ENCODE measurements at places on chromosomes 1 and 21. TPM values are rescaled to one million over a fixed set of nuclear protein-coding genes. Genes with fewer than 3 reads are reported as not detected.
A peak's percentile ranks its signal among the peaks of the same experiment; 100 is the strongest.

GRCh38 chr21:27300770-27301169 lies 333.9 kb upstream of the ADAMTS5 start:
- no peaks in the 10 kb centered on the region for H3K36me3 ChIP-seq
- H3K4me1 ChIP-seq: no peaks in the 10 kb centered on the region
- no peak for DNase-seq
- H3K4me3 ChIP-seq: no peak overlapping the region
- H3K27me3 ChIP-seq: no peaks in the 10 kb centered on the region

LCE1A gene
- not detected for total RNA-seq

CELA3B gene
- total RNA-seq: not detected

SH3BGR gene
- 4.0 TPM for total RNA-seq

AGT gene
- total RNA-seq: not detected

DNA sequence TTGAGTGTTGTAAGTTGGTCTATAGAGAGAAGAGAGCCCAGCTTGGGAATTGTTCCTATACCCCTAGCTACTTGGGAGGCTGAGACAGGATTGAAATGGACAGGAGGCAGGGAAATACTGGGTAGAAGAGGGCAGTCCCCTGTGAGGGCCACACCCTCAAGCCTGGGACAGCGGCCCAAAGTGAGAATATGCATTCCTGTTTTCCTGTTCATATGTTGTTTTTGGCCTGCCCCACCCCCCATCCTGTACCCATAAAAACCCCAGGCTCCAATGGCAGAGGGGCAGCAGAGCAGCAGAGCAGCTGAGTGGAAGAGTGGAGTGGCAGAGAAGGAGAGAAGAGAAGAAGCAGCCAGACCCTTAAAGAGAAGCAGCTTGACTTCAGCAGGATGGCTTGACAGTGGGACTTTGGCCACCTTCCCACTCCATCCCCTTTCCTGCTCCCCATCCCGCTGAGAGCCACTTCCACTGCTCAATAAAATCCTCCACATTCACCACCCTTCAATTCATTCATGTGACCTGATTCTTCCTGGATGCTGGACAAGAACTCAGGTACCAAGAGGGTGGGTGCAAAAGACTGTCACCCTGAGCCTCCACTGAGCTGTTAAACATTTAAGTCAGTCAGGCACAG lies 70.6 kb upstream of the PUM1 start:
- H3K4me1 ChIP-seq: no peaks in the 10 kb centered on the region
- H3K36me3 ChIP-seq: no peaks in the 10 kb centered on the region
- H3K4me3 ChIP-seq: no peak overlapping the region
- DNase-seq: no peak

GRCh38 chr1:53604291-53604919 lies 134.6 kb downstream of the GLIS1 start:
- DNase-seq: no peak
- no peak overlapping the region for H3K4me3 ChIP-seq
- no peaks in the 10 kb centered on the region for H3K36me3 ChIP-seq

NEXN gene
- total RNA-seq: 1.4 TPM

S100A8 gene
- not detected for total RNA-seq

DNA sequence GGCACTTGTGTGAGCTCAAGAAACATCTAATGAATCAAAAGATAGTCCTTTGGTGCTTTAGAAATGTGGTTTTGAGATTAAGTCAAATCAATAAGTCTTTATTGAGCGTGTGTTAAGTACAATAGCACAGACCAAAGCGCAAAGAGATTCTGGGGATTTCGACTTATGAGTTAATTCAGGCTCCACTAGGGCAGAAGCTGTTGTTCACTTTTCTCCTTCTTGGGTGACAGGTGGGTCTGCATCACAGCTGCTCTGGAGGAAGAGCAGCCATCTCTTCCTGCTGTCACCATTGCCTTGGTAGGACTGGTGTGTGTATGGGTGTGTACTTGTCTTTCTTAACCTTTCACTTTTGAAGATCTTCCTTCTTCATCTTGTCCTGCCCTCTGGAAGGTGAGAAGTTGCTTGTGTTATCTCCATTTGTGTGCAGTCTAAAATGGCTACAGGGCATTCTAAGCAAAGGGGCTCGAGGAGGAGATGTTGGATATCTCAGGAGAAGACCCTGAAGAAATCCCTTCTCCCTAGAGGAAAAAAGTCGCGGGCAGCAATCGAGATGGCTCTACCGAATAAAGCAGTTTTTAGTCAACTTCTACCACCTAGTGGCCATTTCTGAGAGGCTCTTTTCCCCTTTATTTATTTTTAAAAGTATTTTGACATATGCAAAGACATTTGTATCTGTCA lies 22.9 kb upstream of the DISC1 start:
- no peaks in the 10 kb centered on the region for H3K27me3 ChIP-seq
- no peaks in the 10 kb centered on the region for H3K36me3 ChIP-seq
- peak; percentile 40 for DNase-seq
- peak overlapping the region; percentile 82 for H3K27ac ChIP-seq
- H3K4me3 ChIP-seq: peak overlapping the region; percentile 98

DNA sequence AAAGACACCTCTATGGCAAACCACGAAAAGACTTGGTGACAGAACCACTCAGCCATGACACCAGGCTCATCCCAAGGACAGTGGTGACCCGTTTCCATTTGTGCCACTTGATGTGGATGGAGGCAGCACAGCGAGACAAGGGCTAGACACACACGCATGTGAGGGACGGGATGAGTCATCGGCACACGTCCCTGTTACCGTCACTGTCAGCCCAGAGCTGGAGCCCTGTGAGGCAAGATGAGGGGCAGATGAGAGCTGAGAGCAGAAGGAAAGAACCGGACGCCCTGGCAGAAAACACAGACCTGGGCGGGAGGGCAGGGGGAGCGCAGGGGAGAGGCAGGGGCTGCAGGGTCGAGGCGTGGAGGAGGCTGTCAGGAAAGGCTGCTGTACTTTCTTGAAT lies 57.8 kb downstream of the SIK1 start:
- no peaks in the 10 kb centered on the region for H3K27me3 ChIP-seq
- no peak for DNase-seq
- no peak overlapping the region for H3K4me3 ChIP-seq
- no peaks in the 10 kb centered on the region for H3K4me1 ChIP-seq

AIRE gene
- not detected for total RNA-seq

FCGR1A gene
- total RNA-seq: not detected

DNA sequence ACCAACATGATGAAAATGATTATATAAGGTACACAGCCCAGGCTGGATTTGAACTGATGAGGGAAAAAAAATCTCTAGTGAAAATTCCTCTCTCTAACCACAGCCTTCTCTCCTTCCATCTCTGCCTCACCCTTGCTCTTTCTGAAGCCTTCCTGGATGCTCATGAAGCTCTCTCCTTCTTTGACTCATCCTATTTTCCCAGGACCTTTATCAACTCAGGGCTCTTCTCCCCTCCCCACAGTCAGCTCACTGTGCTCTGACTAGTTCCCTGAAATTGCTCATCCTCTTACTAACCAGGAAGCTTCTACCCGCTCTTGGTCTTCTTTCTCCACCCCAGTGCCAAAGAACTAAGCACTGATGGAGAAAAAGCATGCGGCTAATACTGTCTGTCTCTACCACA lies 46.4 kb upstream of the ERG start:
- H3K36me3 ChIP-seq: no peaks in the 10 kb centered on the region
- H3K27me3 ChIP-seq: no peaks in the 10 kb centered on the region
- H3K4me1 ChIP-seq: no peaks in the 10 kb centered on the region
- no peak for DNase-seq
- no peak overlapping the region for H3K4me3 ChIP-seq

ZNF683 gene
- not detected for total RNA-seq

DNA sequence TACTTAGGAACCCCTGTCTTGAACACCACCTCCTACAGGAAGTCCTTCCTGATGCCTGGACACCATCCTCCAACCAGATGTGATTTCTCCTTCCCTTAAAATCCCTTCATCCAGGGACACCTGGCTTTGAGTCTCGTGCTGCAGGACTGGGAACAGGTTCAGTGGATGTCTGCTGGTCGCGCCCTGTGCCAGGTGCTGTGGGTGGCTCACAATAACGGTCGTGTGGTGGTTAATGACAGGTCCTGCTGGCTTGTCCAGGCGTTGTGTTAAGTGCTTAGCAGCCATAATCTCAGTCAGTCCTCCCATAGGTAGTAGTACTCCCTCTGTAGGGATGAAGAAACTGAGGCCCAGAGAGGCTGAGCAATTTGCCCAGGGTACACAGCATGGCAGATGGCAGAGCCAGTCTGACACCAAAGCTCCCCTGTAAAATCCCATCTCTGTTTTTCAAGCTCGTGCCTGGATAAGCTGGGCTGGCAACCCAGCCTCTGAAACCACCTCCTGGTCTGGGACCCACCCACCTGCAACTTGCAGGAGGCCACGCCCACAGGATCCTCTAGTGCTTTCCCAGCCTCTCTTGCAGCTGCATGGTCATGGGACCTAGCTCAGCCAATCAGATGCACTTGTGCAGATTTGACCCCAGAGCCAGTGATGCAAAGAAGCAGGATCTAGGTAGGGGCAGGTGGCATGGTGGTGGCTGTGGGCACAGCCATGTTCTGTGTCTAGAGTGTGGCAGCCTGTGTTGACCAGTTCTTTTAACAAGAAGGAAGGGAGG lies 106.0 kb upstream of the IFFO2 start:
- peaks cover 4% of the 10 kb centered on the region for H3K36me3 ChIP-seq
- H3K27me3 ChIP-seq: peaks cover 8% of the 10 kb centered on the region
- no peak overlapping the region for H3K27ac ChIP-seq
- no peak overlapping the region for H3K4me3 ChIP-seq
- H3K4me1 ChIP-seq: no peaks in the 10 kb centered on the region

DNA sequence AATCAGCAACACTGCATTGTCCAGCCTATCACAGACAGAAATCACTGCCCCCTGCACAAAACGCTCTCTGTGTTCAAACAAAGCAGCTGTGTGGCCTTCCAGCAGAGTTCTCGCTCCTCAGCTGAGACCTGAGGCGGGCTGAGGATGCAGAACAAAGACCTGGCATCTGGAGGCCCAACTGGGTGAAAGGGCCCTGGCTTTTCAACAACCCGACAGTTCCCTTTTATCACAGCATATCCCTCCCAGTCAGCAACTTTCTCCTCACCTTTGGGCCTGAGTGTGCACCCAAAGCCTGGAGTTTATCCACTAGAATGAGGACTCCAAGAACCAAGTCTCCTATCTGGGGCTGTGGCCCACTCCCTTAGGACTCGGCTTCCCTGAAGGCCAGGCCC lies 42.6 kb upstream of the A3GALT2 start:
- peaks cover 6% of the 10 kb centered on the region for H3K4me1 ChIP-seq
- H3K27me3 ChIP-seq: peaks cover 6% of the 10 kb centered on the region
- H3K4me3 ChIP-seq: no peak overlapping the region
- no peak overlapping the region for H3K27ac ChIP-seq
- no peak for DNase-seq
- H3K36me3 ChIP-seq: no peaks in the 10 kb centered on the region

- DNase-seq: no peak
- no peaks in the 10 kb centered on the region for H3K4me1 ChIP-seq
- no peaks in the 10 kb centered on the region for H3K27me3 ChIP-seq
Measured at GRCh38 chr1:243554686-243555085, 295.4 kb downstream of the AKT3 start.

ISG20L2 gene
- total RNA-seq: 36.3 TPM

DNA sequence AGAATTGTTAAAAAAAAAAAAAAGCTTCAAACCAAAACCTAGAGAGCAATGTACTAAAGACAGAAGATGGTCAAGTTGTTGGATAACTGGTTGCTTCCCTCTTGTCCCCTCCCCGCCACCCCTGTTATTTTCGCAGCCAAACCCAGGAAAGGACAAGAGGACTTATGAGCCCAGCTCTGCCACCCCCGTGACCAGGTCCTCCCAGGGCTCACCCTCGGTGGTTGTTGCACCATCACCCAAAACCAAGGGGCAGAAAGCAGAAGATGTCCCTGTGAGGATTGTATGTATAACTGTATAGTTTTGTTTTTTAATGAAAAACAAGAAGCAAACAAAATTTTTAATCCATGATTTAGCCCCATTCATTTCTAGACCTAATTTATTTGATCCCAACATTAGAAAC lies 69.4 kb downstream of the VPS26C start:
- H3K4me1 ChIP-seq: no peaks in the 10 kb centered on the region
- no peak overlapping the region for H3K27ac ChIP-seq
- no peak for DNase-seq

ARHGAP29 gene
- 1.3 TPM for total RNA-seq

OPRD1 gene
- total RNA-seq: not detected

- peaks cover 9% of the 10 kb centered on the region for H3K36me3 ChIP-seq
- H3K27me3 ChIP-seq: no peaks in the 10 kb centered on the region
- peaks cover 47% of the 10 kb centered on the region for H3K4me1 ChIP-seq
- H3K4me3 ChIP-seq: no peak overlapping the region
- H3K27ac ChIP-seq: no peak overlapping the region
Measured at GRCh38 chr1:13769212-13769611, 69.2 kb downstream of the PRDM2 start.

RIMKLA gene
- total RNA-seq: 1.9 TPM

FALEC gene
- not detected for total RNA-seq

DNA sequence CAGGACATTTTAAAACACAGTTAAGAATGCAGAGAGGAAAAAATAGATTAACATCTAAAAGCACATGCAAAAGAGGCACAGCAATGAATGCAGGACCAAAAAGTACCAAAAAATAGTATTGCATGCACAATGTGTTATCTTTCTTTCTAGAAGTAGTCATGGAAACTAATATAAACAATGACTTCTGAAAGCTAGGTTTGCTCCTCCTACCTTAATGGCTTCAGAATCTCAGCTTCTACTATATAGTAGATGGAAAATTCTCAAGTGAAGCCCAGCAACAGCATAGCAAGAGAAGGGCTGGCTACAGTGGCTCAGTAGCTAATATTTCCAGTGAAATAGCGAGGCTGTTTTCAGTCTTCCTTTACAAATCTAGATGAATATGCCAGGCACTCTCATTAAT lies 125.1 kb downstream of the CRB1 start:
- H3K27ac ChIP-seq: no peak overlapping the region
- H3K27me3 ChIP-seq: no peaks in the 10 kb centered on the region
- no peaks in the 10 kb centered on the region for H3K36me3 ChIP-seq
- no peak overlapping the region for H3K4me3 ChIP-seq

GRCh38 chr1:244084763-244085162 lies 33.7 kb downstream of the ZBTB18 start:
- no peaks in the 10 kb centered on the region for H3K4me1 ChIP-seq
- no peak for DNase-seq
- no peak overlapping the region for H3K4me3 ChIP-seq
- no peaks in the 10 kb centered on the region for H3K36me3 ChIP-seq
- H3K27me3 ChIP-seq: peaks cover 6% of the 10 kb centered on the region

GRCh38 chr1:154859151-154859785 lies 10.8 kb downstream of the KCNN3 start:
- H3K27me3 ChIP-seq: peaks cover 18% of the 10 kb centered on the region
- H3K36me3 ChIP-seq: no peaks in the 10 kb centered on the region
- H3K27ac ChIP-seq: no peak overlapping the region
- peaks cover 58% of the 10 kb centered on the region for H3K4me1 ChIP-seq

G0S2 gene
- total RNA-seq: 9.6 TPM

CHODL gene
- total RNA-seq: not detected

CD2 gene
- 298 TPM for total RNA-seq

TRPM2 gene
- 2.4 TPM for total RNA-seq

- no peak overlapping the region for H3K4me3 ChIP-seq
- peaks cover 10% of the 10 kb centered on the region for H3K4me1 ChIP-seq
- DNase-seq: no peak
- H3K27me3 ChIP-seq: peaks cover 34% of the 10 kb centered on the region
- H3K36me3 ChIP-seq: peaks cover 2% of the 10 kb centered on the region
Measured at GRCh38 chr1:31180338-31180737, 59.3 kb downstream of the NKAIN1 start.

Data from activated T-cell treated with anti-CD3 and anti-CD28 coated beads, Interleukin-2, amount 50 U/mL, for 72 hours (primary cell).